T-helper 17 cell (primary cell): ENCODE measurements at places on chromosomes 5 and 9. TPM values are rescaled to one million over a fixed set of nuclear protein-coding genes. Genes with fewer than 3 reads are reported as not detected.

The CBY3 gene
- total RNA-seq = not detected

The CETN3 gene
- 4.5 TPM for total RNA-seq

The CNTLN gene
- 0.40 TPM for total RNA-seq

The SLC6A7 gene
- not detected for total RNA-seq

The MUSK gene
- total RNA-seq = not detected

The SPATA31C1 gene
- total RNA-seq = not detected

The LYSMD3 gene
- 24.7 TPM for total RNA-seq

The RNF224 gene
- not detected for total RNA-seq
